Bronchial smooth muscle cell (primary cell): ENCODE measurements at places on chromosomes 3 and 15. TPM values are rescaled to one million over a fixed set of nuclear protein-coding genes. Genes with fewer than 3 reads are reported as not detected.

CIB1 gene
- total RNA-seq = 28.2 and 40.2 TPM in 2 replicates

SERINC4 gene
- total RNA-seq = not detected in 2 replicates

CSTA gene
- 1.6 and 6.6 TPM in 2 replicates for total RNA-seq

BCHE gene
- 0.77 and 10.4 TPM in 2 replicates for total RNA-seq

AMOTL2 gene
- 12.3 and 48.1 TPM in 2 replicates for total RNA-seq

SNX22 gene
- total RNA-seq = 0.26 and 0.32 TPM in 2 replicates

SH2D7 gene
- not detected in 2 replicates for total RNA-seq

TEX55 gene
- not detected in 2 replicates for total RNA-seq

GXYLT2 gene
- 24.1 and 34.0 TPM in 2 replicates for total RNA-seq

PLSCR5 gene
- not detected in 2 replicates for total RNA-seq

TMOD3 gene
- 26.9 and 37.0 TPM in 2 replicates for total RNA-seq

CCDC54 gene
- not detected in 2 replicates for total RNA-seq
